ENCODE measurements at places on chromosomes 11 and 22. TPM values are rescaled to one million over a fixed set of nuclear protein-coding genes. Genes with fewer than 3 reads are reported as not detected.

SLC22A25 gene
- not detected for total RNA-seq

MYRF gene
- total RNA-seq = 0.27 TPM

ROM1 gene
- total RNA-seq = 7.0 TPM

NLRP10 gene
- total RNA-seq = not detected

DEPDC7 gene
- total RNA-seq = 0.63 TPM

OR51E1 gene
- total RNA-seq = 0.54 TPM

KRTAP5-11 gene
- total RNA-seq = not detected

KRTAP5-1 gene
- total RNA-seq = not detected
